ENCODE measurements at places on chromosomes 7 and 10.

- DNase-seq: no peak
These were observed 347.0 kb downstream of the KCNMA1 start for GRCh38 chr10:77290528-77291155.

DNA sequence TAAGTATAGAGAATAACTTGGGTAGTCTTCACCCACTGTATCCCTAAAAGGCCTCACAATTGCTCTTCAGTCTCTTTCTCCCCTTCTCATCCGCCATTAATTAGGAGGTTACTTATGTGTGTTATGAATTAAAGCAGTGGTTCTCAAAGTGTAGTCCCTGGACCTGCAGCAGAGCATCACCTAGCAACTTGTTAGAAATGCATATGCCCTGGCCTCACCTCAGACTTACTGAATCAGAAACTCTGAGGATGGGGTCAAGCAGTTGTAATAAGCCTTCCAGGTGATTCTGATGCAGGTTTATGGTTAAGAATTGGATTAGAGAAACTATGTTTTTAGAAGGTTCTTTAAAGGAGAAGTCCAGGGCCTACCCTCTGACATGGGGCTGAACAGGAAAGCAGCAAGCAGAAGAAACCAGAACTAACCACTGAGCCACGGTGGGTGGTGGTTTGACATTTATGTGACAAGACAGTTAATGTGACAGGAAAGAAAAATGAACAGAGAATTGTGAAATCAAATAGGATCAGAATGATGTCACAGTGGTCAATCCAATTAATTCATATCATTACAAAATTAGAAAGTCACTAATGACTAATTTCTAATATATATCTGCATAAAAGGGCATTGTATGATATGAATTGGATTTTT lies 37.6 kb downstream of the ENTPD1 start:
- no peak for DNase-seq

- no peak for DNase-seq
These were observed 61.7 kb upstream of the NPTX2 start for GRCh38 chr7:98555403-98555802.

DNA sequence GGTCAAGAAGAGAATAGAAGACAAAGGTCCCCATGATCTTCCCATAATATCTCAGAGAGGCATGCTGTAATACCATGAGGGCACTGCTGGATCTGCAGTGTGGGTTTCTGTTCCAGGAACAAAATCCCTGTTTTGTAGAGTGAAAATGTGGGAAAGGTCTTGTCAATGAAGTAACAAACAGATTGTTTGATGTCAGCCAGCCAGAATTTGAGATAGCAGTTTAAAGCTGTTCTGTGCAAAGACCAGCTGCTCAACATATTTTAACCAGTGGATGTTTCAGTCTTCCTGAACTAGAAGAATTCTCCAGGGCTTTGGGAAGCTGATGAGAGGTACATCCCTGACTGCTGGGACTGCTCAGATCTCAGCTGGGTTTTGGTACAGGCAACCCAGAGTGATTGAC lies 1012.5 kb downstream of the DNAJB9 start:
- DNase-seq: no peak

DNA sequence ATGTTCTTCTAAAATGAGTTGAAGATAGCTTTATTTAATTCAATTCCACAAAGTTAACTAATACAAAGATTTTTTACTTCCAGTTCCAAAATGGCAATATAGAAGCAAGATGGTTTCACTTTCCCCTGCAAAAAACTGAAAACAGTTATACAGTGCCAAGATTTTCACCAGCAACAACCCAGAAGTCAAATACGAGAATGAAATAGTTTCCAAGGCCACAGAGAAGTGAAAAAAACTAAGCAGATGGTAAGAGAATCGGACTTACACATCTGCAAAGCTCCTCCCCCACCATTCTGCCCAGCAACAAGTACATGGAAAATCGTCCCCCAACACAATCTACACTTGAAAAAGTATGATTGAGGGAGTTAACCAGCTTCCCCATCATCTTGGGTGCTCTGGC lies 30.3 kb upstream of the KEL start:
- DNase-seq: no peak

- no peak for DNase-seq
These were observed 279.7 kb downstream of the USP6NL start for GRCh38 chr10:11331726-11332125.

DNA sequence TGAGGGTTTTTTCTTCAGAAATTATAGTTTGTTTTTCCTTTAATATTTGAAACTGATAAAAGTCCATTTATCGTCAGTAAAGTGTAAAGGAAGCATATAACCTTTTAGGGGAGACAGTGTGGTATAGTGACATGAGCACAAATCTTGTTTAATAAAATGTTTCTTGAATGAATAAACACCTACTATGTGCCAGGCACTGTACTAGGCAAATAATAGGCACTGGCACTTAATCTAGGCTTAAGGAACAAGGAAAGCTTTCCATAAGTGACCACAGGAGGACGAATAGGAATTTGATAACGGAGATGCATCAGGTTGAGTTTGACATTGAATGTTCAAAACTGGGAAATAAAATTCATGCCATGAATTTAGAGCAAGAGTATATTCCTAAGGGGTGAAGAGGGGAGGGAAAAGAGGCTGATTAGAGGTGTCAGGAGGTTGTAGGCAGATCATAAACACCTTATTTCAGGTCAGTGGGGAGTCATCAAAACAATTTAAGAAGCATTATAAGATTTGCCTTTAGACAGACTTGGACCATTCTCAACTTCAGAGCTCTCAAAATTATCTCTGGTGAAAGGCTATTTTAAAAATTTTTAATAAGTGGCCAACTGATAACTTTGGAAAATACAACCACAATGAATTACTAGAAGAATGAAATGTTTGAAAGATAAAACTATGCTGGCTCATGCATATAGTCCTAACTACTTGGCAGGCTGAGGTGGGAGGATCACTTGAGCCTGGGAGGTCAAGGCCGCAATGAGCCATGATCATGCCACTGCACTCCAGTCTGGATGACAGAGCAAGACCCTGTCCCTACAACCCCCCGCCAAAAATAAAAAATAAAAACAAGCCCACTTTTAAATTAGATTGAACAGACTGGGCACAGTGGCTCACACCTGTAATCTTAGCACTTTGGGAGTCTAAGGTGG lies 22.4 kb downstream of the RALA start:
- DNase-seq: no peak

DNA sequence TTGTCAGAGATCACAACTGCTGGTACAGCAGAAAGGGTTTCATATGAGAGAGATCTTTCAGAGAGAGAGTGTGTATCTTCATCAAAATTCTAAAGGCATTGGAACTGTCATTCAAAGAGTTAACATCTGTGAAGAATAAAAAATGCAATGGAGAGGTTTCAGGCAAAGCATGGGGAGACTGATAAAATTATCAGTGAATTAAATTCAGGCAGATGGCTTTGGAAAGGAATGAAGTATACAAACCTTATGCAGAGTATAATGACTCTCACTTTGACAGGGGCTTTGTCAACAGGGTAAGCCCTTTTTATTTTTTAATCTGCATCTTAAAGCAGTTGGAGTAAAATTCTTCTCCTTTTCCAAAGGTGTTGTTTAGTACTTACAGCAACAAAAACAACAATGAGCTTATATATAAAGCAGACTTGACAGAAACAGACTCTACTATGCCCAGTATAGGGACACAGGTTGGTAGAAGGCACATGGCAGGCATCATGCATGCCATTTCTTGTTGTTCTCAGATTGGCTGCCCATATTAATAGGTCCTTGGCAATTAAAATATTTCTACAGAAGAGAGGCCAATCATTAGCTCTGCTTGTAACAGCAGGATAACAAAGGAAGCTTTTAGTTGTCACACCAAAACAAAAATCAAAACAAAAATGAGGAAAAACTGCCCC lies 54.9 kb upstream of the NXPH1 start:
- DNase-seq: no peak

GRCh38 chr7:116209561-116210070 lies 723 bp upstream of the TES start:
- no peak for DNase-seq

DNA sequence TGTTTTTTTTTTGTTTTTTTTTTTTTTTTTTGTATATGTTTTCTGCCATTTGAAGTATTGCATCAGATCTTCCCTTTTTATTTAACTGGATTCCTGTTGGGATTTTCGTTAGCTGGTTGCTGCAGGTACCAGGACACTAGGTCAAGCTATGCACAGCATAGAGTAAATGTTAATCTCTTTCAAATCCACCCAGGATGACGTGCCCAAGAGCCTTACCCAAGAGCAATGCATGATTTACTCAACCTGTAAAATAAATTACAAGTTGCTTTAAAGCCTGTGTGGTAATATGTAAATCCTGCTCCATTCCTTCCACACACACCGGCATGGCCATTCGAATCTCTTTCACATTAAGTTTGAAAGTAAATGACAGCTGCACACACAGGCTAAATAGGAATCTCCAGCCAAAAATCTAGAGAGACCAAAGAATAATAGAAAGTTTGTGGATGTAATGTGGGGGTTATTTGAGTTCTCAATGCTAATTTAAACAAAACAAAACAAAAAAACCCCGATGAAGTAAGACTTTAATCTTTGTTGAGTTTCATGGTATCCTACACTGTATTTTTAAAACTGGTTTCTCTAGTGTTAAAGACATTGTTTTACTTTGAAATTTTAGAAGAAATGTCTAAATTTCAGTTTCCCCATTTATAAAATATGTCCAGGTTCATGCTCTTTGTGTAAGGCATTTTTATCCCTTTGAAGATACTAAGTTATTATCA lies 167.9 kb downstream of the FRMD4A start:
- DNase-seq: no peak

DNA sequence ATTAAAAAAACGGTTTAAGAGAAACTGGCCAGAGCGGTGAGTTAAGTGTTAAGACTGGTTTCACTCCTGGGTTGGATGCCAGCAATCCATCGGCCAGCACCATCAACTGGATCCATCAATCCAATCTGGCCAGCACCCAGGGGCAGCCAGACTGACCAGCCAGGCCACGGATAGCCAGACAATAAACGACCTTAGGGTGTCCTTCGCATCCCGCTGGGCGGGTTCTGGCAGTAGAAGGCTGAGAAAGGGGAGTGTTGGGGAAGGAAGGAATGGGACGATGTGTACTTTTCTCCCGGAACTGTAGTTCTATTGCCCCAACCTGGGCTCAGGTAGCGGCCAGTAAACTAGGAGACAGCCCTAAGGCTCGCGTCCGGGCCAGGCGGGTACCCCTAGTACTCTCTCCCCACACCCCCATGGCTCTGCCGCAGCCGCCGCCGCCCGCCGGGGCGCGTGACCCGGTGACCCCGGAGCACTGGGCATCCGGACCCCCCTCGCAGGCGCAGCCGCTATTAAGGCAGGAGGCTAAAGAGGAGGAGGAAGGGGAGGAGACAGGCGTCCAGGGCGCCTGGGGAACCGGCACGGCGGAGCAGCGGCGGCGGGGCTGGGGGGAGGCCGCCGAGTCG lies at the start of gene CASD1:
Gene CASD1, plus strand, starts transcription at position 546 of the 623 bp plus-strand sequence. CDS start 276 bp downstream, outside the sequence.
- peak; percentile 57 for DNase-seq

- no peak for DNase-seq
These were observed 94.1 kb downstream of the COL13A1 start for GRCh38 chr10:69895759-69896158.

DNA sequence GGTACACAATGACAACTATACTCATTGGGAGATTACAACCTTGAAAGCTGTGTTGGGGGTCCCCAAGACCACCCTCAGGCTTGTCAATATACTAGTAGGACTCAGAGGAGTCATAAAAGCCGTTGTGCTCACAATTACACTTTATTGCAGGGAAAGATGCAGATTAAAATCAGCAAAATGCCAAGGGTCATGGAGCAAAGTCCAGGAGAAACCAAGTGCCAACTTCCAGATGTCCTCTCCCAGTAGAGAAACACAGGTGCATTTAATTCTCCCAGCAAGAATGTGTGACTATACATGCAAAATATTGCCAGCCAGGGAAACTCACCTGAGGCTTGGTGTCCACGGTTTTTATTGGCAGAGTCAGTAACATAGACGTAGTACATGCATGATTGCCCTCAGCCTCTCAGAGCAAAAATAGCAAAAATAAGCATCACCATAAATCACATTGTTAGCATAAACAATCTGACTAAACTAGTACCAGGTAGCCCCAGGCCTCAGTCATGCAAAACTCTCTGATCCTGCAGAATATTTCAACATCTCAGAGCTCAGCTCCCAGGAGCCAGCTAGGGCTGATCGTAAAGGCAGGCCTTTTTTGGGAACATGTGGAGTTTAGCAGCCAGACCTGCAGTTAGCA lies 50.7 kb downstream of the VIM start:
- no peak for DNase-seq

GRCh38 chr10:3685384-3685783 lies 99.6 kb downstream of the KLF6 start:
- no peak for DNase-seq

DNA sequence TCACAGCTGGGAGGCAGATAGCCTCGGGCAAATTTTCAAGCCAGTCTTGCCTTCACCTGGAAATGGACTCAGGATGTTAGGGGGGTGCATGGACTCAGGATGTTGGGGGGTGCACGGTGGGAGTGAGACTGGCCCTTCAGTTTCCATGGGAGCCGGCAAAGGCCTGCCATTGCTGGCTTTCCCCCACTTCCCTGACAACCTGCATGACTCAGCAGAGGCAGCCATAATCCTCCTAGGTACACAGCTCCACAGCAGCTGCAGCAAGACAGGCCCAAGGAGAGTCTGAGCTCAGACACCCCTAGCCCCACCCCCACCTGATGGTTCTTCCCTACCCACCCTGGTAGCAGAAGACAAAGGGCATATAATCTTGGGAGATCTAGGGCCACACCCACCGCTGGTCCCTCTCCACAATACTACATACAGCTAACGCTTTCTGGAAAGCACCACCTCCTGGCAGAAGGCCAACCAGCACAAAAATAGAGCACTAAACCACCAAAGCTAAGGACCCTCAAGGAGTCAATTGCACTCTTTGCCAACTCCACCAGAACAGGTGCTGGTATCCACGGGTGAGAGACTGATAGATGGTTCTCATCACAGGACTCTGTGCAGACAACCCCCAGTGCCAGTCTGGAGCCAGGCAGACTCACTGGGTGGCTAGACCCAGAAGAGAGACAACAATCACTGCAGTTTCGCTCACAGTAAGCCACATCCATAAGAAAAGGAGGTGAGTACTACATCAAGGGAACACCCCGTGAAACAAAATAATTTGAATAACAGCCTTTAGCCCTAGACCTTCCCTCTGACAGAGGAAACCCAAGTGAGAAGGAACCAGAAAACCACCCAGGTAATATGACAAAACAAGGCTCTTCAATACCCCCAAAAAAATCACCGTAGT lies 18.3 kb downstream of the C7orf25 start:
- no peak for DNase-seq

DNA sequence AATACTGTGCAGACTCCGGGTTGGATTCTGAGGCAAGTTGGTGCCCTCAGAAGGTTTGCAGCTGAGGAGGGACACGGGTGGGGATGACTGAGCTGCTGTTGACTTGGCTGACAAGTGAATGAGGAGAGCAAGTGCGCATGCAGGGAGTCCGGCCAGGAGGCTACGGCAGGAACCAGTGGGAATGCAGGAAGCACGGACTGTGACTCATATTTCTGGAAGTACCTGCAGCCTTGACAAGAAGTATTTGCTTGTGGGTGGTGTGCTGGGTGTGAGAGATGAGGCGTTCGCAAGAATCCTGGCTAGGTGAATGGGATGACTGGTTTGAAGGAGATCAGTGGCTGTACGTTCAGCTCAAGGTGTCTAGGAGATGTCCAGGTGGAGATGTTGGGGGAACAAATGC lies 30.8 kb upstream of the FXYD4 start:
- DNase-seq: no peak

- DNase-seq: peak; percentile 8
These were observed 355.9 kb downstream of the KCNMA1 start for GRCh38 chr10:77281719-77282118.
